ENCODE measurements at places on chromosomes 2 and 18.

GRCh38 chr2:119823734-119824334 is 64.1 kb downstream of the PTPN4 start:
- DNase-seq, result peak; percentile 45

GRCh38 chr18:61334951-61335683 is 1.9 kb downstream of the CDH20 start:
- DNase-seq, result no peak

DNA sequence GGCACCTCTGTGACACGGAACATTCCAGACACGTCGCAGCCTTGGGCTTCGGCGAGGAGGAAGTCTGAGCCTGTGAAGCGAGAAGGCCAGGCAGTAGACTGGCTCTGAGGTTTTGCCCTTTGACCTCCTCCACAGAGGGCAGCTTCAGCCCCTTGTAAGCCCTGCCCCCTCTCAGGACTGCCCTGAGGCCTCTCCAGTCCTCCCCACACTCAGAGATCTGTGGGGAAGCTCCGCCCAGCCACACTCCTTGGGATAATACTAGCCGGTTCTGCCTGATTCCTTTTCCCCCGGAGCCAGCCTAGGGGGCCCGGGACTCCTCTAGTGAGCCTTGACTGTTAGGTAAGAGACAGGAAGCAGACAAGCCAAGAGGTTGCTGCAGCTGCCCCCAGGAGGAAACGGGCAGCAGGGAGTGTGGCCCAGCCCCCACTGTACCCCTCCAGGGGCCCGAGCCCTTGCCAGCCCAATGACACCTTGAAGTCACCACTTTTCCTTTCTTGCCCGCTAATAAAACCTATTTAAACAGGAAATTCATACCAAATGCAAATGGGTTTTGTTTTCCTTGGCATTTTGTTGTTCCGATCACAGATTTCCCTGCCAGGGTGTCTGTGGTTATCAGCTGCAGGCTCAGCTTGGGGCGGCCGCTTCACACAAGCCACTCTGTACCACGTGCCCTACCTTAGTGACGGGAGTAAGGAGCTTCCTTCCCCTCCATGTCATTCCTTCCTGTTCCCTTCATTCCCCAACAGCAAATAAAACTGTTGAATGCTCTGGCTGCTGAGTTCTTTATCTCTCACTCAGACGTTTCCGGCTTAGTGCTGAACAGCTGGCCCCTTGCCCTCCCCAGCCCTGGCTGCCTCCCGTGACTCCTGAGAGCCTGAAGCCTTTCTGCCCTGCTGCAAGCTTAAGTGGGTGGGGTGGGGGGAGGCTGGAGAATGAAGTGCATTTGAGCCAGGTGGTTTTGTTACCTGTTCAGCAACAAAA is 124.7 kb downstream of the CABLES1 start:
- peak; percentile 74 for DNase-seq

- DNase-seq, result peak; percentile 65
Measured at GRCh38 chr2:113962692-113963480, 73.0 kb downstream of the ACTR3 start.

DNA sequence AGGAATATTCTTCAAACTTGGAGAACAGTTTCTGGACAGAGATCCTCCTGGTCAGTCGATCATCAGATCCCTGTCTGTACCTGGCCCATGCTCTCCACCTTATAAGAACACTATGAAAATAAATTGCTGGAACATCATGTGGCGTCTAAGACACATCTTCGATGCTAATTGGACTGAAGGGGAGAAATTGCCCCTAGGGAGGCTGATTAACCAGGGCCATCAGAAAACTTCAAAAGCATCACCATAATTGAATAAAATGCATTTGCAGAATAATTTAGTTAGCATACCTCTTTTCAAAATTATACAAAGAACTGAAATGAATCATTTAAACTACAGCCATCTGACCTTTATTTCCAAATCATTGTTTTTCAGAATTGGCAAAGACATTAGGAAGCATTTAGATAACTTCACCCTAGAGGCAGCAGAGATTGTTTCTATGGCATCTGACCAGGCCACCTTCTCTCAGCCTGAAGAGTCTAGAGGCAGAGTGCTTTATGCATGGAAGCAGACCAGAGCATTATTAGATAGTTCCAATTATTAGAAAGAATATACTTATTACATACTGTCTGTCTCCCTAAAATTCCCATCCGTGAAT is 48.9 kb upstream of the CNTNAP5 start:
- no peak for DNase-seq

DNA sequence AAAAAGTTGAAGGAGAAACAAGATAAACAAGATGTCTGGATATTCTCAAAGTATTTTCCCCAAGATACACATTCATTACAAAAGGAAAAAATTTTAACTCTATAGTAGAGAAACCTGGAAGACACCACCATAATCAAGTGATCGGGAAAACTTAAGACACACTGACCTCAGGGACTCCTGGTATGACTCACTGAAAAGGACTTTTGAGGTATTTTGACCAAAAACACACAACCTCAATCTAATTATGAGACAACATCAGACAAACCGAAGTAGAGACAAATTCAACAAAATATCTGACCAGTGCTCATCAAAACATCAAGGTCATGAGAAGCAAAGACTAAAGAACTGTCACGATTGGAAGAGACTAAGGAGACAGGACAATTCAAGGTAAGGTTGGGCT is 34.7 kb downstream of the LPIN2 start:
- DNase-seq, result no peak

- DNase-seq, result no peak
Measured at GRCh38 chr2:24754985-24755705, 38.0 kb downstream of the PTRHD1 start.

GRCh38 chr2:189834059-189834458 is 49.8 kb downstream of the PMS1 start:
- no peak for DNase-seq

DNA sequence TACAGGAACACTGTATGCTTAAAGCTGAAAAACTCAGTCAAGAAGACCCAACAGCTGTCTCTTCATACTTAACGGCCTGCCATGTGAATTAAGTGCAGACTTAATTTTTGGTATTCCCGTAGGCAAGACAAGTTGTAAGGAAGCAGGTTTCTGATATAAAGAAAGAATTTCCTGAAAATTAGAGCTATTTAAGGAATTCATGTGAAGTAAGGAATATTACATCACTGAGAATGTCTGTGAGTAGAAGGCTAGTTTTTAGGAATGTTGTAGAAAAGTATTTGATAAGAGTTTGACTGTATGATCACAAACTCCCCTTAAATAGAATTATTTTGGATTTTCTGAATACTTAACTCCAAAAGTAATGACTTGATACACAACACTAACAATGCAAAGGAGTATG is 51.0 kb downstream of the WDR33 start:
- DNase-seq, result no peak

GRCh38 chr2:196096982-196097745 is 28.5 kb upstream of the DNAH7 start:
- no peak for DNase-seq

- DNase-seq, result no peak
Measured at GRCh38 chr2:26904839-26905238, 56.9 kb downstream of the DPYSL5 start.

DNA sequence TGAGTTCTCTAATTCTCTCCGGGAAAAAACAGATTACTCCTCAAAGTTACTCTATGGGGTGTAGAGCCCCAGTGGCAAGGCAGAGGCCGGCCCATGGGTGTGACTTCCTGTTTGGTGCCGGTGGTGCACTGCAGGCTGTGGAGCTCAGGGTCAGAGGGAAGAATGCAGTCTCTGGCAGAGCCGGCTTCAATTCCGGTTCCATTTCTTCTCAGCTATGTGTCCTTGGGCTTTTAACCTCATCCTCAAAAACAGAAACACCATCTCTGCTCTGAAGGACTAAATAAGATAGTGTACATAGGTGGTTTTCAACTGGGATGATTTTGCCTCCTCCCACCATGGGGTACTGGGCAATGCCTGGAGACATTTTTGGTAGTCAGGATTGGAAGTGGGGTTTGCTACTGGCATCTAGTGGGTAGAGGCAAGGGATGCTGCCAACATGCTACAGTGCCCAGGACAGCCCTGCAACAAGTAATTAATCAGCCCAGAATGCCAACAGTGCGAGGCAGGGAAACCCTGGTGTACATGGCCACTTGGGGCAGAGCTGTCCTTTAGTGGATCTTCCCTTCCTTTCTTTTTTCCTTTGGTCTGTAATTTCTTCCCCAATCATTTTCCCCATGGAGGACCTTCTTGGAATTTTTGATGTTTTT is 81.2 kb downstream of the INSIG2 start:
- DNase-seq, result no peak

DNA sequence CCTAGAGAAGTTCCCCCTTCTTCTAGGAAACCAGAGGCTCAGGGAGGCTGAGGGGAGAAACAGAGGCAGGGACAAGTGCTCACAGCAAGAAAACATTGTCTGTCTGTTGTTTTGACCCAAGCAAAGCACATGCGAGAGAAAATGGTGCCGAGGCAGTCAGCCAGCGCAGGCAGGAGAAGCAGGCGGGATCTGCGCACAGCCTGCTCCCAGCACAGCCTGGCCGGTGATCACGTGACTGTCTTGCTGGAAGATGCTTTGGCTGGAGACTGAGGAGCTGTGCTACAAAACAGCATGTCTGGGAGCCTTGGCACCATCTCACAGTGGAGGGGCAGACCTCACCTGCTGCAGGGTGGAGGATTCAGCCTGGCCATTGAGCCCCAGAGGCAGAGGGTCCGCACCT is 93.7 kb upstream of the MYCN start:
- no peak for DNase-seq

- no peak for DNase-seq
Measured at GRCh38 chr18:44889111-44889510, 208.4 kb downstream of the SETBP1 start.

- no peak for DNase-seq
Measured at GRCh38 chr2:150160058-150160457, 327.4 kb downstream of the RND3 start.

- no peak for DNase-seq
Measured at GRCh38 chr2:98744595-98744994, 13.7 kb upstream of the MGAT4A start.

GRCh38 chr2:231660860-231661259 is 47.5 kb upstream of the PTMA start:
- DNase-seq, result no peak

DNA sequence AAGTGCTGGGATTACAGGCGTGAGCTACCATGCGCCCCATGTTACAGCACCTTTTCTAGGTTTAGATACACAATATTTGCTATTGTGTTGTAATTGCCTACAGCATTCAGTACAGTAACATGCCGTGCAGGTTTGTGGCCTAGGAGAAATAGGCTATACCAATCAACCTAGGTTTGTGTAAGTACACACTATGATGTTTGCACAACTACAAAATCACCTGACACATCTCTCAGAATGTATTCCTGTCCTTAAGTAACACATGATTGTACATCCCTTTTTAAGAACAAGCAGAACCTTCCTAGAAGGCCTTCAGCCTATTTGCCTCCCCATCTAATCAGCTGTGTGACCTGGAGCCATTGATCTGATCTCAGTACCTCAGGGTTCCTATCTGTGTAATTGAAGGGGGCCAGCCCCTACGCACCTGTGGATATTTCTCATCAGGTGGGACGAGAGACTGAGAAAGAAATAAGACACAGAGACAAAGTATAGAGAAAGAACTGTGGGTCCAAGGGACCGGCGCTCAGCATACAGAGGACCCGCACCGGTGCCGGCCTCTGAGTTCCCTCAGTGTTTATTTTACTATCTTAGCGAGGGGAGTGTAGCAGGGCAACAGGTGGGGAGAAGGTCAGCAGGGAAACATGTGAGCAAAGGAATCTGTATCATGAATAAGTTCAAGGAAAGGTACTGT is 18.7 kb upstream of the TMBIM1 start:
- DNase-seq, result no peak

GRCh38 chr2:54461261-54461660 is 5.1 kb downstream of the SPTBN1 start:
- no peak for DNase-seq
